ENCODE measurements at places on chromosomes 12 and 14.

DNA sequence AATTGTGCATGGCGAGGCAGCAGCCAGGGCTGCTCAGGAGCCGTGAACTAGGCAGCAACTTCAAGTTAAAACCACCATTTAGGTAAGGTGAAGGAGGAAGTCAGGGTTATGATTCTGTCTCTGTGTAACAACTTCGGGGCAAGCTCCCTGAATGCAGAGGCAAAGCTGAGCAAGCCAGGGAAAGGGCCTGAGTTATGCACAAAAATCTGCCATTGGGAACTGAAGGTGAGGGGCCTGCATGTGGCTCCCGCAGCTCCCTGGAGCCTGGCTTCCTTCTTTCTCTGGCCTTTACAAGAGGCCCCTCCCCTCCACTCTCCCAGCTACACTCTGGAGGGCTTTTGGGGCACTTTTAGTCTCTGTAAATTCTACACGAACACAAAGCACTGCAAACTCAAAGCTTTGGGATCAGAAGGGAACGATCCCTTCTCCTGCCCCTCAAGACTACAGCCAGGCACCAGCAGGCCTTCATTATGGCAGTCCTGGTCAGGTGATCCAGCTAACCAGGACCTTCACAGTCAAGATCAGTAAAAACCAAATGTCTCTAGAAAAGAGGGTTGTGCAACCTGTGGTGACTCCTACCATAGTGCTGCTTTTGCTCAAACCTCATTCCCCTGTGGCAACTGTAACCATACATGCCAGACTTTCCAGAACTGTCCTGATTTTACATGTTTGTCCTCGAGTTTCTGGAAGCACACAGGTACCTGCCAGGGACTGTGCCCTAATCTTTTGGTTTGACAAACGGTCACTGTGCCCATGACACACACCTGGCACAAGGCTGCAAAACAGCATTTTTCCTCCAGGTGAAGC is 67.2 kb upstream of the PTGR2 start:
- no peak for DNase-seq

GRCh38 chr12:92063641-92064040 is 82.0 kb downstream of the BTG1 start:
- DNase-seq = no peak

DNA sequence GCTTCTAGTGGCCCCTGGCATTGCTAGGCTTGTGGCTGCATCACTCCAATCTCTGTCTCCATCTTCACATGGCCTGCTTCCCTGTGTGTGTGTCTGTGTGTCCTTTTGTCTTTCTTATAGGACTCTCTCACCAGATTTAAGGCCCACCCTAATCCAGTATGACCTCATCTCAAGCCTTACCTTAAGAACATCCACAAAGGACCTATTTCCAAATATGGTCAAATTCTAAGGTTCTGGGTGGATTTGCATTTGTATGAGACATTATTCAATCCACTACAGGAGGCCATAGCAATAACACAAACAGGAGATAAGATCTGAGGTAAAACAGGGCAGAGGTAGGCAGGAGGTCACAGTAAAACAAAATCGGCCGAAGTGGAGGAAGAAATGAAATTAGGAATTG is 375.9 kb downstream of the BTG1 start:
- no peak for DNase-seq

DNA sequence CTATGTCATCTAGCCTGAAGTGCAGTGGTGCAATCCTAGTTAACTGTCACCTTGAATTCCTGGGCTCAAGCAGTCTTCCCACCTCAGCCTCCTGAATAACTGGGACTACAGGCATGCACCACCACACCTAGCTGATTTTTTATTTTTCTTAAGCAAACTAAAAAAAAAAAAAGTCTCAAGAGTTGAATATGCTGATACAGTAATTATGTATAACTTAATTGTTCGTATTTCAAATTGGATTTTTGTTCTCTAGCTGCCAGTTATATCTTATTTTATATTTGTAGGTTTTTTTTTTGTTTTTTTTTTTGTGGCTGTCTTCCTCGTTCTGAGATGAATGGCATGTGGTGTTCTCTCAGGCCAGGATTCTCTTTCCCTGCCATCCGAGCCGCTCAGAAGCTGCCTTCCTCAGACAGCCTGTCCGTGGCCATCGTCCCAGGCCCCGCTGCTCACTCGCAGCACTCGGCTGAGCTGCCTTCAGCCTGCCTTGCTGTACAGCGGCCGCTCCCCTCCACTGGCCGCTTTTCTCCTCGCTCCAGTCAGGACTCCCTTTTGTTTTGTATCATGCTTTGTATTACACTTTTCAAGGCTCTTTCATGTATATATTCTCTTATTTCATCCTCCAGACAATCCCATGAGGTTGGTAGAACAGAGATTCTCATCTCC is 53.3 kb downstream of the WDR20 start:
- no peak for DNase-seq

DNA sequence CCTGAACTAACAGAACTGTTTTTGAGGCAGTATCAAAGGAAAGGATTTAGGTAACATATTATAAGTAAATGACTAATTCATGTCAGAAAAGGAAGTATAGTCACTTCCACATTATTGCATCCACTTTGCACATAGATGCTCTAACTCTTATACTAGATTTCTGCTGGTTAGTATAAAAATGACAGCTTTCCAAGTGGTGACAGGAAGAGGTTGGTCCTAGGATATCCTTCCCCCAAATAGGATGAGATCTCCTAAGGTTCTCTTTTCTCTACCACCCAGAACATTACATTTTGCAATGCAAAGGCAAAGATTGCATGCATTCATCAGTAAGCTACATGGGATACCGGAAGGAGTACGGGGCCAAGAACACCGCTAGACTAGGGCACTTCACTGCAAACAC is 15.2 kb downstream of the DAD1 start:
- no peak for DNase-seq

GRCh38 chr12:117408161-117408791 is 46.9 kb upstream of the NOS1 start:
- no peak for DNase-seq

- no peak for DNase-seq
These were observed 63.2 kb downstream of the SLC24A4 start for GRCh38 chr14:92386165-92386564.

- DNase-seq = no peak
These were observed 230.5 kb downstream of the PCNX1 start for GRCh38 chr14:71137536-71138447.

GRCh38 chr14:75268633-75269550 is 9.7 kb upstream of the FOS start:
- DNase-seq = no peak

DNA sequence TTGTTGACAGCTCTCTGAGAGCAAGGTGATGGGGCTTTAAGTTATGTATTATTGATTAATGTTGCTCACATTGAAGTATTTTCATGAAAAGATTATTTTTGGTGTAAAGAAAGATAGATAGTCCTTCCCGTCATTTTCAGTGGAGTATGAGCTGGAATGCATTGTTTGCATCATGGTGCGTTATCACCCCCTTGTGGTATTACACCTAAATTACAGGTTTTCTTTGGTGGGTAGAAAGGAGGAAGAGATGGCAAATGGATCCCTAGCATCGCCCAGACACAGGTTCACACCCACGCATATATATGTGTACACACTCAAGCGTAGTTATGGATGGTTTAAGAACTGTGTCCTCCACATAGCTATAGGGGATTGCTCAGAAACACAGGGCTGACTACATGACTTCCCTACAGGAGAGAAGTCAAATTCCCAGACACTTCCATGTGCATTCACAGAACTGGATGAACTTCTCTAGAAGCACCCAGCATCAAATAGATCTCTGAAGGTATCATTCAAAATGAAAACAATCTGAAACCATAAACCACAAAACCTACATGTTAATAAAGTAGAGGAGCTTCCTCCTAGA is 14.4 kb upstream of the SERPINA10 start:
- no peak for DNase-seq

DNA sequence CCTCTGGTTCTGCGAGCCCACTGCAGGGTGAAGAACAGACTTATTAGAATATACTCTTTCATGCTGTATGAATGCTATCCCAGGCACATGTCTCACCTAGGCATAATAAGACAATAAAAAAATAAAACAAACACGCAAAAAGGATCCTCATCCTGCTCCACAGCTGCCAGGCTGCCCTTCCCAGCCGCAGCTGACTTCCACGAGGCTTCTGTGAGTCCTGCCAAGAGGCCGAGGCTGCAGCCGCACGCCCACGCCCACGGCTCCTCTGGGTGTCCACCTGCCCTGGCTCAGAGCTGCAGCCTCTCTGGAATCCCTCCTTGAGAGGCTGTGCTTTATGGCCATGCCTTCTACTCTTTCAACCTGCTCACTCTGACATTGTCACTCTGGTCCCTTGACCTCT is 6.9 kb downstream of the SMIM41 start:
- DNase-seq = no peak

DNA sequence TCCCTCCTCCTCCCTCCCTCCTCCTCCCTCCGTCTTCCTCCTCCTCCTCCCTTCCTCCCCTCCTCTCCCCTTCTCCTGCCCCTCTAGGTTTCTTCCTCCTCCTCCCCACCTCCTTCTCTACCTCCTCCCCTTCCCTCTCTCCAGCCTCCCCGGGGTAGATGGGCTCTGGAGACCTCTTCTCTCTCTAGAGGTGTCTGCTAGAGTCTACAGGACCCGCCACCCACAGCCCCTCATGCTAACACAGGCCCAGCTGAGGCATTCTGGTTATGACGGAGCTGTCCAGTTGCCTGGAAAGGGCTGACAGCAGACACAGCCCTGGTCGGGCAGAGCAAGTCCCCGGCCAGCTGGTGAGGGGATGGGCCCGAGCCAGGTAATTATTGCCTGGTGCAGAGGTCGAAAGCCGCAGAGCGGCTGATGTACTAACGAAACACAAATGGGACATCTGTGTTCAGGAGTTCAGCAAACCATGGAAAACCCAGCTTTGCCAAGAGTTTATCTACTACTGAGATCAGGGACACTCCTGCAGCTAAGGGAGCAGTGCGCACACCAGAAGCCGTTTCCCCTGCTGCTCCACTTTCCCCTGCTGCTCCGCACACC is 96.2 kb downstream of the PAPOLA start:
- DNase-seq = no peak

- no peak for DNase-seq
These were observed 91.4 kb downstream of the SUDS3 start for GRCh38 chr12:118467641-118468305.

DNA sequence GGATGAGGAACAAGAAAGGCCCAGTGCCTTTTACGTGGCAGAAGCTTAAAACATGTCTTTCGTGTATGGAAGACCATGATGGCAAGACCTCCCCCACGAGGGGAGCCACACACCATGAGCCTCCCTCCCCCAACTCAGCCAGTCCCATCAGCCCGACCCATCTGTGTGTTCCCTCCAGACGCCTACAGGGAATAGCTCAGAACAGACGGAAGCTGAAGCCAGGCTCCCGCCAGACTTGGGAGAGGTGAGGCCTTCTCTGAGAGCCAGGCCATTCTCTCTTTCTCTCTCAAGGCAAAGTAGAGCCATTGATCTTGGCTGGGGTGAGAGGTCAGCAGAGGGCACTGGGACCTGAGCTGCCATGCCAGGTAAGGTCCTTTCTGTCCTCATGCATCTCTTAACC is 9.5 kb downstream of the REM2 start:
- no peak for DNase-seq

DNA sequence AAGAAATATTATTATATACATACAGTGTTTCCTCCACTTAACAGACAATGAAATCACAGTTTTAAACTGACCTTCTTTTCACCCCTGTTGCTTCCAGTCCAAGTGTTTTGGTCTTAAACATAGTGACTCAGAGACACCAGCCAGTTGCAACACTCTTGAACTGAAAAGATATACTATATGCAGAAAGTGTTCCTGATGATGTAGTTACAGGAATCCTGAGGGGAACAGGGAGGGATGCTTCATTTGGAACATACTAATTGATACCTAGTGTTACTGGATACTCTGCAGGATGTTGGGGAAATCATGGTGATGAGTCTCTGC is 420.8 kb downstream of the CCDC91 start:
- no peak for DNase-seq

DNA sequence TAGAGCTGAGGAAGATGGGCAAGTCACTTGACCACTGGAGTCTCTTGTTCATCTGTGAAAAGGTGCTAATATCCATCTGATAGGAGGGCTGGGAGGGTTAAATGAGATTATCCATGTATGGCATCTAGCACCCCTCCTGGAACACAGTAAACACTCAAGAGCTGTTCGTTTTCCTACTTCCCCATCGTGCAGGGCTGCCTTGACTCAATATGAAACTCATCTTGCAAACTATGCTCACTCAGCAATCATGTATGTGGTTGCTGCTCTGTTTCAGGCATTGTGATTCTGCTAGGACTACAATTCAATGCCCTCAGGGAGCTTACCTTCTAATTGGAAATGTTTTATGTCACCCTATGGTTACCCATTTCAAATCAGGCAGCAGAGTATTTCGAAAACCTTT is 395.6 kb downstream of the BCAT1 start:
- DNase-seq = no peak

- DNase-seq = no peak
These were observed 187.6 kb downstream of the RMST start for GRCh38 chr12:97650242-97650641.

DNA sequence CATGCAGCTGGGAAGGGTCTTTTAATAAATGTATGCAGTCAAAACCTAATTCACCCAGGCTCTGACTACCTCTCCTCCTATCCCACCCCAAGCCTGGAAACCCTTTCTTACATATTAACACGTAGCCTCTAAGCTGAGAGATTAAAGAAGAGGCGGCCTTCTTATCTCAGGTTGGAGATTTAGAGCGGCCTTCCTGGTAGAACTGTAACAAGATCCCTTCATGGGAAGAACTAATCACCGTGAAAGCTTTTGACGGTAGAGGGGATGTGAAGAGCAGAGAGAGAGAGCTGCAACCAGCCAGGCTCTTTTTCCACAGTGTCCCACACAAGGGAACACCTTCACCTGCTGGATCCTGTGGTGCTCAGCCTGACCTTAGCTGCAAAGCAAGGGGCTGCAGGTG is 367.4 kb downstream of the MED13L start:
- DNase-seq = no peak

DNA sequence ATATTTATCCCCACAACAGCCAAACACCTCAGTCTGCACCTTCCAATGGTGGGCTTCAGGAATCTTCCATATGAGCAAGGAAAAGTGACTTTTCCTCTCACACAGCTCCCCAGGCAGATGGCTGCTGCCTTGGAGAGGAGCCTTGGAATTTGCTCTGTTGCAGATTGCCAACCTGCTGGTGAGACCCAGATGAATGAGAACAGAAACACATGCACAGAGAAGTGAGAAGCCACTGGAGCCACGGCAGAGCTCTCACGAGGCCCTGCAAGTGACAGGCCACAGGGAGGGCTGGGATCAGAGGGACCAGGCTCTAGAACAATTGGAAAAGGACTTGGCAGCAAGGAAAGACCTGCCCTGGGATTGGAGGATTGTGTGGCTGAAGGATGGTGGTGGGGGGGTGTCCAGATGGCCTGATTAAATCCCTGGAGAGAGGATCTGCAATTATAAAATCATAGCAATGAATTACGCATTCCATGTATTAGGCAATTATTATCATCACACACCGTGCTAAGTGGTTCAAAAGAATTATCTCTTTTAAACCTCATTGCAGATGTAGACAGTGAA is 84.9 kb upstream of the PWP1 start:
- no peak for DNase-seq

All from omental fat pad (tissue), 4 donors.